ENCODE measurements at places on chromosomes 4 and X. TPM values are rescaled to one million over a fixed set of nuclear protein-coding genes. Genes with fewer than 3 reads are reported as not detected.

PLAC1 gene
- total RNA-seq: not detected

SPANXC gene
- total RNA-seq: not detected

STARD8 gene
- 7.9 TPM for total RNA-seq

FAM199X gene
- 10.9 TPM for total RNA-seq

GAB3 gene
- total RNA-seq: 4.3 TPM

SULT1E1 gene
- total RNA-seq: not detected

RASGEF1B gene
- total RNA-seq: 0.55 TPM

XAGE1A gene
- total RNA-seq: not detected

TAF7L gene
- 0.11 TPM for total RNA-seq

KLHL34 gene
- total RNA-seq: 0.23 TPM

PHOX2B gene
- total RNA-seq: not detected

ADRA2C gene
- not detected for total RNA-seq

MSX1 gene
- total RNA-seq: not detected

F11 gene
- total RNA-seq: not detected

CEP44 gene
- total RNA-seq: 19.6 TPM

MAGEC1 gene
- total RNA-seq: not detected

BMPR1B gene
- not detected for total RNA-seq

HS3ST1 gene
- 2.0 TPM for total RNA-seq

MAMLD1 gene
- total RNA-seq: 18.4 TPM

SMIM9 gene
- not detected for total RNA-seq

ADH1A gene
- not detected for total RNA-seq

CSAG2 gene
- not detected for total RNA-seq

LAGE3 gene
- total RNA-seq: 49.4 TPM

SSX4B gene
- not detected for total RNA-seq

ANXA10 gene
- not detected for total RNA-seq

PHEX gene
- total RNA-seq: 7.6 TPM

HMGN5 gene
- 2.8 TPM for total RNA-seq

DAPP1 gene
- total RNA-seq: 21.4 TPM

POU4F2 gene
- total RNA-seq: not detected

LIAS gene
- total RNA-seq: 19.8 TPM

CCNI gene
- total RNA-seq: 321 TPM

RRH gene
- total RNA-seq: not detected

ZGRF1 gene
- total RNA-seq: 30.4 TPM

XAGE1B gene
- total RNA-seq: not detected

YY2 gene
- total RNA-seq: 1.7 TPM

KDR gene
- not detected for total RNA-seq

TASL gene
- total RNA-seq: 5.2 TPM

TMSB15B gene
- total RNA-seq: 7.7 TPM

CXorf51B gene
- total RNA-seq: not detected

SLC10A7 gene
- 25.6 TPM for total RNA-seq

DCX gene
- not detected for total RNA-seq

FOXP3 gene
- 28.9 TPM for total RNA-seq

RTL5 gene
- total RNA-seq: 0.25 TPM

VEGFC gene
- total RNA-seq: 0.11 TPM

CCKAR gene
- total RNA-seq: not detected

CRMP1 gene
- total RNA-seq: 0.07 TPM
